ENCODE measurements at places on chromosomes 11 and 22. TPM values are rescaled to one million over a fixed set of nuclear protein-coding genes. Genes with fewer than 3 reads are reported as not detected.

POU2AF2 gene
- total RNA-seq = not detected

- H3K4me1 ChIP-seq = peaks cover 6% of the 10 kb centered on the region
- no peak for DNase-seq
- H3K4me3 ChIP-seq = no peak overlapping the region
- H3K36me3 ChIP-seq = peaks cover 4% of the 10 kb centered on the region
- no peaks in the 10 kb centered on the region for H3K27me3 ChIP-seq
Measured at GRCh38 chr11:85779956-85780640, 30.8 kb downstream of the SYTL2 start.

YPEL1 gene
- 11.5 TPM for total RNA-seq

DNA sequence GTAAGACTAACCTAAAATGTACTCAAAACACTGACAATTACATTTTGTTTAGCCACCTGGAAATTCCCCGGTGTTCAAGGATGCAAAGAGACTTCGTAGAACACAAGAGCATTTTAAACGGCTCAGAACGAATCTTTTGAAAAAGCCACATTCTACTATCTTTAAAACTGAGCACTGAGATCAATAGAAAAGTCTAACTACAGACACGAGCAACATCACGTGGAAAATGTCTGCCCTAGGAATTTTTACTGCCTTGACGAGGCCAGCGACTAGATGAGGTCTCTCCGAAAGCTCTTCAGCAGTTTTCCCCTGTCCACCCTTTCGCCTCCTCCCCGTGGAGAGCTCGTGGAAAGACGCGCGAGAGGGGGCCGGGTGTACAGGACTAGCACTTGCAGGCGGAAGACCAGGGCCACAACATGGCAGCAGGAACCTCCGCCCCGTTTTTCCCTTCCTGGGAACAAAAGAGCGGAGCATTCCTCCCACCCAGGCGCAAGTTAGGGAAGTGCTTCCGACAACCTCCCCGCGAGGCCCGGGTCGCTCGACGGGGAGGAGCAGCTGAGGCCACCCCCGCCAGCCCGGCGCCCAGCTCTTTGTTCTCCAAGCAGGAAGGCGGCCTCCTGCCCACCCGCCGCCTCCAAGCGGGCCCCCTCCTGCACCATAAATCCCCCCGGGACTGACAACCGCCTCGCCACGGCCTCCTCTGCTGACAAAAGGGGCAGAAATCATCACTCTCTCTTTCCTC lies 1.1 kb downstream of the EIF4G2 start:
- H3K4me3 ChIP-seq = peak overlapping the region; percentile 96
- H3K27me3 ChIP-seq = peaks cover 5% of the 10 kb centered on the region
- peak; percentile 60 for DNase-seq
- H3K4me1 ChIP-seq = peaks cover 48% of the 10 kb centered on the region
- H3K27ac ChIP-seq = peak overlapping the region; percentile 94

- H3K36me3 ChIP-seq = no peaks in the 10 kb centered on the region
- peaks cover 2% of the 10 kb centered on the region for H3K27me3 ChIP-seq
- H3K4me3 ChIP-seq = no peak overlapping the region
- H3K27ac ChIP-seq = no peak overlapping the region
- DNase-seq = no peak
- H3K4me1 ChIP-seq = no peaks in the 10 kb centered on the region
Measured at GRCh38 chr11:130671801-130672700, 223.6 kb downstream of the ADAMTS15 start.

- no peak for DNase-seq
- no peaks in the 10 kb centered on the region for H3K36me3 ChIP-seq
- H3K27ac ChIP-seq = no peak overlapping the region
- H3K4me1 ChIP-seq = peaks cover 2% of the 10 kb centered on the region
- H3K27me3 ChIP-seq = peaks cover 11% of the 10 kb centered on the region
- H3K4me3 ChIP-seq = no peak overlapping the region
Measured at GRCh38 chr11:74681686-74682651, 49.3 kb downstream of the CHRDL2 start.

DNA sequence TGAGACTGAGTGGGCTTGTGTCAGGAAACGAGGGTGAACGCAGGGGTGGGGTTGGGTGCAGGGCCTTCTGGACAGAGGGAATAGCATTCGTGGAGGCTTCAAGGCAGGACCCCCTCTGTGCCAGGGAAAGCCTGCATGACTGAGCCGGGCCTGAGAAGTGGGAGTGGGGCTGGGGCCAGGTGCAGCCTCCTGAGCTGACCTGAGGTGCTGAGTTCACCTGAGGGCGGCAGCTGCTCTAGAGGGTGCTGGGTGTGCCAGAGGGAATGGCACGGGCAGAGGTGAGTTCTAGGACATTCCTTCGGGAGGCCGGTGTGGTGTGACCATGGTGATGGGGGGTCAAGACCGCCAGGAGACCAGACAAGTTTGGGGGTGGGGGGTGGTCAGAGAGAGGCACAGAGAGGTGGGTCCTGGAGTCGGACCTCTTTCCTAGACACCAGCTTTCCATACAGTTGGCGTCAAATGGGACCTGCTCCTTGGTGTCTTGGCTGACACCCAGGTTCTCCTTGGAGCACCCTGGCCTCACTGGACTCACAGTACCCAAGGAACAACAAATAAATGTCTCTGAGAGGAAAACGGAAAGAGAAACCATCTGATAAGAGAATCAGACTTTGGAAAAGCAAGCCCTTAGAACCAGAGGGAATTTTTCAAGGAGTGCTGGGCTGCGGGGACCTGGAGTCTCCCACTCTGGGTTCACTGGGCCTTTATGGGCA lies 7.7 kb downstream of the MPPED1 start:
- H3K27me3 ChIP-seq = peaks cover 2% of the 10 kb centered on the region
- no peak for DNase-seq
- no peaks in the 10 kb centered on the region for H3K4me1 ChIP-seq
- H3K4me3 ChIP-seq = no peak overlapping the region

- DNase-seq = no peak
- H3K4me1 ChIP-seq = peaks cover 39% of the 10 kb centered on the region
Measured at GRCh38 chr22:39317084-39317774, 2.2 kb downstream of the RPL3 start.

DNA sequence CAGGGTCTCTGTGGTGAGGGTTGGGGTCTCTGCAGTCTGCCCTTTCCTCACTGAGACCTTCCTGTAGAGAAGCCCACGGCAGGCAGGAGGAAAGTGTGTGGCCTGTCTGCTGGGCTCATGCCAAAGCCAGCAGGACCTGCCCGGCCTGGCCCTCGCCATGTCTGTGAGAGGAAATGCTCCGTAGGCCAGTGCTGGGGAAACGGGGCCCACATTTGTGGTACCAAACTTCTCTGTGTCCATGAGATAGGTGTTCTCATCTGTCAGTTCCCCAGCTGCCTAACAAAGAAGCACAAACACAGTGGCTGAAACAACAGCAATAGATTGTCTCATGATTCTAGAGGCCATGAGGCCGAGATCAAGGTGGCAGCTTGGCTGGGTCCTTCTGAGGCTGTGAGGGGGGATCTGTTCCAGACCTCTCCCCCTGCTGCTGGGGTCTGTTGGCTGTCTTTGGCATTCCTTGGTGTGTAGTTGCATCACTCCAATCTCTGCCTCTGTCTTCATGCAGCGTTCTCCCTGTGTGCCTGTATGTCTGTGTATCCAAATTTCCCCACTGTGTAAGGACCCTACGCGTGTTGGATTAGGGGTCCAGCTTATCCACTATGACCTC lies 772.5 kb downstream of the TBC1D22A start:
- no peak for DNase-seq
- no peaks in the 10 kb centered on the region for H3K4me1 ChIP-seq
- H3K4me3 ChIP-seq = no peak overlapping the region
- peaks cover 4% of the 10 kb centered on the region for H3K27me3 ChIP-seq
- no peak overlapping the region for H3K27ac ChIP-seq

PDE3B gene
- total RNA-seq = 4.0 TPM

DNA sequence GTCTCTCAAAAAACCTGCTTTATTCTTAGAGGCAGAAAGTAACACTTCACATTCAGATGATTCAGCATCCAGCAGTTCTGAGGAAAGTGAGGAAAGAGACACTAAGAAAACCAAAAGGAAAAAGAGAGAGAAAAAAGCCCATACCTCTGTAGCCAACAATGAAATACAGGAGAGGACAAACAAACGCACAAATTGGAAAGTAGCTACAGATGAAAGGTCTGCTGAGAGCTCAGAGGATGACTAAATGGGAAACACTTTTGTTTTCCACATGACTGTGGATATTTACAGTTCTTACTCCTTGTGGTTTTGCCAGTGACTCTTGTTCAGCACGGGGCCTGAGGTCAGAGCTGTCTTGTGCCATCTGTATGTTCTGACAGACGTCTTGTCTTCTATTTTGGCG lies 3.8 kb downstream of the TIMM8B start:
- H3K4me3 ChIP-seq = peak overlapping the region; percentile 11
- DNase-seq = no peak
- peaks cover 15% of the 10 kb centered on the region for H3K36me3 ChIP-seq

- H3K27me3 ChIP-seq = peaks cover 2% of the 10 kb centered on the region
- peaks cover 3% of the 10 kb centered on the region for H3K36me3 ChIP-seq
- no peak for DNase-seq
- H3K4me3 ChIP-seq = no peak overlapping the region
- peaks cover 9% of the 10 kb centered on the region for H3K4me1 ChIP-seq
Measured at GRCh38 chr11:70778883-70779282, 380.6 kb downstream of the CTTN start.

GRCh38 chr11:109708184-109708583 lies 286.2 kb downstream of the C11orf87 start:
- H3K4me3 ChIP-seq = no peak overlapping the region
- H3K36me3 ChIP-seq = no peaks in the 10 kb centered on the region
- H3K27me3 ChIP-seq = no peaks in the 10 kb centered on the region
- no peak for DNase-seq
- no peak overlapping the region for H3K27ac ChIP-seq

GRCh38 chr11:17734418-17734911 lies at the start of gene KCNC1:
KCNC1 (plus strand) TSS chr11:17734781; CDS start chr11:17736003, 1,222 bp downstream.
- H3K4me3 ChIP-seq = peak within 1 kb of the TSS; percentile 88
- H3K4me1 ChIP-seq = peaks cover 3% of the 10 kb centered on the region
- DNase-seq = peak; percentile 44

- H3K27ac ChIP-seq = no peak overlapping the region
- H3K4me3 ChIP-seq = no peak overlapping the region
- no peak for DNase-seq
- H3K4me1 ChIP-seq = no peaks in the 10 kb centered on the region
Measured at GRCh38 chr11:23789938-23790371, 706.9 kb upstream of the LUZP2 start.

DNA sequence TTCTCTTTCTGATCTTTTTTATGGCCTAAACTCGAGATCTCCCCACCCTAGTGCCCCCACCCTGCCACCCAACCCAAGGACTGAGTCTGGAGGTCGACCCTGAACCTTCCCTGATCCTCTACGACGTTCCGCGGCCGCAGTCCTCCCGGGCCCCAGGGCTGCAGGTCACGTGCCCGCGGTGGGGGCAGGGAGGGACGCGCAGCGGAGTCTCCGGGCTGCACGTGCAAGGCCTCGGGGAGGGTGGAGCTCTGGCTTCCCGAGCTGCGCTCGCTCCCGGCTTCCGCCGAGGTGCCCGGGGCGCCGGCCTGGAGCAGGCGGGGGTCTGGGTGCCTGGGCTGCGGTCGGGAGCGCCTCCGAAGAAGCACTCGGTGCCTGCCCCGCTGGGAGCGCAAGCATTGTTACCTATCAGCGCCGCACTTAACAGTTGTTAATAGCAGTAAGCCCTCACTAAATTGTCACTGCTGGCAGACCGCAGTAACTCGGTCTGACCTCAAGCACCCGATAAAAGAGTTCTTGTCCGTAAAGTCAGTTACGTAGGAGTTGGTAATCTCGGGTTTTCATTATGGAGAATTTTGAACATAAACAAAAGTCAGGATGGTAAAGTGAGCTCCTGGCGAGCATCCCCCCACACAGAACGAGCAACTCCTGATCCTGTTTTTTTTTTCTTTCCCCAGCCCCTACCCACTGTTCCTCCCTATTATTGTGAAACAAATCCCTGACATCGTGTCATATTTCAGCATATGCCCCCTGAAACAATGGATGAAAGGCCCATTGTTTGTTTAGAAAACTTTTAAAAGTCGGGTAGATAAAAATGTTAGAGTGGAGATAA lies 69.7 kb upstream of the EP300 start:
- DNase-seq = peak; percentile 88
- H3K27ac ChIP-seq = peak overlapping the region; percentile 89
- peaks cover 21% of the 10 kb centered on the region for H3K4me1 ChIP-seq
- H3K27me3 ChIP-seq = peaks cover 13% of the 10 kb centered on the region

- peaks cover 4% of the 10 kb centered on the region for H3K36me3 ChIP-seq
- DNase-seq = no peak
- H3K4me3 ChIP-seq = no peak overlapping the region
Measured at GRCh38 chr22:43289976-43290721, 53.0 kb downstream of the SCUBE1 start.

DNA sequence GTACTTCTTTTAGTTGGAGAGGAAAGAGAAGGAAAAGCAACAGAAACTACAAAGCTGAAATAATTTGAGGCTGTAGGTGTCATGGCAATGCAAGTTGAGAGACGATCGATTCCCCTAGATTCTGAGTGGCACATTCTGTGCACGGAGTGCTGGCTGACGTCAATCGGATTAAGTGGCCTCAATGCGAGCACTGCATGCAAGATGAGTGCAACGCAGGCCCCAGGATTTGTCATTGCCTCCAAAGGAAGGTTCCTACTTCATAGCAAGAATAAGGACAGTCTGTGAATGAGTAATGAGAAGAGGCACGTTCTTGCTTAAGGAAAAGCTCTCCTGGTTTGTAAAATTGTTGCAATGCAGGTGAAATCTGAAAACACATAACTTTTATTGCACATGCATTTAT lies 892.4 kb downstream of the KCNA4 start:
- no peaks in the 10 kb centered on the region for H3K27me3 ChIP-seq
- H3K27ac ChIP-seq = no peak overlapping the region
- peaks cover 9% of the 10 kb centered on the region for H3K4me1 ChIP-seq
